ENCODE measurements at places on chromosomes 11 and 22.

- DNase-seq = no peak
Measured at GRCh38 chr22:48083502-48083901, 1321.1 kb downstream of the TBC1D22A start.

DNA sequence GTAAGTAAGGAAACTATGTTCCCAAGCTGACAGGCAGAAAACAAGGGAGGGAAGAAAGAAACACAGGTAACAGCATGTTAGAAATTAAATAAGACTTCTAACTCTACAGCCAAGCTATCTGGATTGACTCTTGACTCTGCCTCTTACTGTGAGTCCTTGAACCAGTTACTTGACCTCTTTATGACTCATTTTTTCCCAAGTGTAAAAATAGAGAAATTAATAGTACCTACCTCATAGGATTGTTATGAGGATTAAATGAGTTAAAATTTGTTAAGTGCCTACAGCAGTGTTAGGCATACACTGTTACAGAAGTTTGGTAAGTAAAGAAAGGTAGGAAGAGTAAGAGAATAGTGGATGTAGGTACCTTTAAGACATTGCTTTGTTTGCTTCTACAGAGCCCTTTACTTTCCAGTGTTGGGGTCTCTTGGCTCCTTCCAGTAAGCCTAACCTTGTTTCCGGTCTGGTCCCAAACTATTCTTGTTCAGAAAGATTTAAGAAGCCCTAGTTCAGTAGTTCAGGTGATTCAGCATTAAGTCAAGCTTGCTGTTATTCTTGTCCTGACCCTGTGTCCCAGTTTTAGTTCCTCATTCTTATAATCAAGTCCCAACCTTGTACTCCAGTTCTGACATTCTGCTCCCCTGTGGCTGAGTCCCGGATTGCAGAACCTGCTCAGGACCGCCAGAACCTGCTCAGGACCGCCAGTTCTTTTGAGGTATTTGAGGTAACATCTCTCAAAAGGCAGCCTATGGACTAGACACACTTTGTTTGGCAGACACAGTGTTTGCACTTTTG lies 963.4 kb upstream of the CCDC90B start:
- DNase-seq = no peak

DNA sequence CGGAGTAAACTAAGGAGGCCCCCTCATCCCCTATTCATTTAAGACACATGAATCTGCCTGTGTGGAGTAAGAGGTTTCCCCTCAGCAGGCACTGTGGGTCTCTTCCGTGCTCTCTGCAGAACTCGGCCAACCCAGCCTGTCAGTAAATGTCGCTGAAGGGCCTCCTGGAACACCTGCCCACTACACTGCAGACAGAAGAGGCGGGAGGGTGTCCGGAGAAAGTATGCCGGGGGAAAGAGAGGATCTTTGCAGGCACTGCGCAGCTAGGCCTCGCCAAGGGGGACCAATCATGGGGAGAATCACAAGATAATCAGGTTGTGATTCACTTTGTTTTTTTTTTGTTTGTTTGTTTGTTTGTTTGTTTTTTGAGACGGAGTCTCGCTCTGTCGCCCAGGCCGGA lies 110.8 kb downstream of the MORC2 start:
- no peak for DNase-seq

GRCh38 chr11:16953663-16954062 lies 60.6 kb downstream of the PLEKHA7 start:
- no peak for DNase-seq

DNA sequence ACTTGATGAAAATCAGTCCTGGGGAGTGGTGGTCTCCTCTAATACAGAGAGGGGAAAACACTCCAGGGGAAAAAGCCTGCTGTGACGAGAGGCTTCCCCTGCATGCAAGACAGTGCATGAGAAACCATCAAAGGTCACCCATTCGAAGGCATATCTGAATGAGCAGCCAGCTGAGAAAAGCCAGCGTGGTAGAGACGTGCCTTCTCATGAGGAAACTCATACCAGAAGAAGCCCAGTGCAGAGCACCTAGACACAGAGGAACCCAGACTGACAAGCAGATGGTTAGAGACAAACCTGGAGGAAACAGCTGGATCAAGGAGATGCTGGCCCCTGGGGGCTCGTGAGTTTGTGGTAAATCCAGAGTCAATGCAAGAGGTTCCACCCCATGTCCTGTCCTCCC lies 534.8 kb downstream of the BRD1 start:
- DNase-seq = no peak
